ENCODE measurements at places on chromosomes 2 and 18. TPM values are rescaled to one million over a fixed set of nuclear protein-coding genes. Genes with fewer than 3 reads are reported as not detected.
A peak's percentile ranks its signal among the peaks of the same experiment; 100 is the strongest.

Gene KLHL14
- not detected for total RNA-seq

Gene ARMC9
- total RNA-seq, result 0.50 TPM

- no peak for DNase-seq
These were observed 129.8 kb upstream of the LMAN1 start for GRCh38 chr18:59488899-59489298.

Gene KIAA1328
- 8.6 TPM for total RNA-seq

- no peak for DNase-seq
These were observed 3.0 kb downstream of the RFTN2 start for GRCh38 chr2:197672371-197672893.

DNA sequence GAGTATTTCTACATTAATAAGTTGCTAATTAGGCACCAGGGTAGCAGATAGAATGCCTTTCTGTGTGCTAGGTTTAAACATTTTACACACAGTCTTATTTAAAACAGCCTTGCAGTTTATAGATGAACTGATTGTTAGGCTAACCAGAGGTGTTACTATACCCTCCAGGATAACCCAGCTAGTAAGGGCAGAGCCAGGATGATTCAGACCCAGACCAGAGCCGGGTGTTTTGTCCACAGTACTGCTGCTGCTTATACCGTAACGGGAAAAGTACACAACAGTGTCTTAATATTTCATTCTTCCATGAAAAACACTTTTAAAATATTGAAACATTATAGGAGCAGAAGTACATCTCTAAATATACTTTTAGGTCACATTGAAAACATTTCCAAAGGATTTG, 82.7 kb downstream of the MALT1 start:
- no peak for DNase-seq

DNA sequence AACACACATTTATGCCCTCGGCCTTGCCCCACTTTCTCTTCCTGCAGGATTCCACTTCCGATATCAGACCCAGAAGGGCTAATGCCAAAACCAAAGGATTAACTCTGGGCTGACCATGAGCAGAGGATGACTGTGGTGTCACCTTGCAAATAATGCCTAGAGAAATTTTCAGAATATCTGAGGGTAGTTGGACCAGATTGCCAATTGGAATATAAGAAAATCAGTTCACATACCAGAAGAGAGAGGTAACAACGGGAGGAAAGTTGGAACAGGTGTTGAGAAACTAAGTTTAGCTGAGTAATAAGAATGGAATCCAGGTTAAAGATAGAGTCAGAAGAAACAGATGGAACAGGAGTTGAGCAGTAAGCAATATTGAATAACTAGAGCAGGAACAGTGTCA, 232.7 kb upstream of the UBE2E3 start:
- no peak for DNase-seq

Gene BMP10
- total RNA-seq, result not detected

Gene GTF2A1L
- total RNA-seq, result not detected

DNA sequence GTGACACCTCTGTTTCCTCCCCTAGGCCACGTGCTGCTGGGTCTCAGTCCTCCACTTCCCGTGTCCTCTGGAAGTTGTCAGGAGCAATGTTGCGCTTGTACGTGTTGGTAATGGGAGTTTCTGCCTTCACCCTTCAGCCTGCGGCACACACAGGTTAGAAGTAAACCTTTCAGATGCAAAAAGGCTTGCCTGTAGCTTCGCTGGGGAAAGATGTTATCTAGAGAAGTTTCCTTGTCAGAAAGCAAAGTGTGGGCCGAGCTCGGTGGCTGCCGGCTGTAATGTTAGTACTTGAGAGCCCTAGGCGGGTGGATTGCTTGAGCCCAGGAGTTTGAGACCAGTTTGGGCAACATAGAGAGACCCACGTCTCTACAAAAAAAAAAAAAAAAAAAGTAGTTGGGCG, 16.7 kb downstream of the IL1R2 start:
- no peak for DNase-seq

Gene TUBA3E
- total RNA-seq, result not detected

Gene PPM1B
- total RNA-seq, result 60.9 TPM

Gene MTCL1
- 0.75 TPM for total RNA-seq

DNA sequence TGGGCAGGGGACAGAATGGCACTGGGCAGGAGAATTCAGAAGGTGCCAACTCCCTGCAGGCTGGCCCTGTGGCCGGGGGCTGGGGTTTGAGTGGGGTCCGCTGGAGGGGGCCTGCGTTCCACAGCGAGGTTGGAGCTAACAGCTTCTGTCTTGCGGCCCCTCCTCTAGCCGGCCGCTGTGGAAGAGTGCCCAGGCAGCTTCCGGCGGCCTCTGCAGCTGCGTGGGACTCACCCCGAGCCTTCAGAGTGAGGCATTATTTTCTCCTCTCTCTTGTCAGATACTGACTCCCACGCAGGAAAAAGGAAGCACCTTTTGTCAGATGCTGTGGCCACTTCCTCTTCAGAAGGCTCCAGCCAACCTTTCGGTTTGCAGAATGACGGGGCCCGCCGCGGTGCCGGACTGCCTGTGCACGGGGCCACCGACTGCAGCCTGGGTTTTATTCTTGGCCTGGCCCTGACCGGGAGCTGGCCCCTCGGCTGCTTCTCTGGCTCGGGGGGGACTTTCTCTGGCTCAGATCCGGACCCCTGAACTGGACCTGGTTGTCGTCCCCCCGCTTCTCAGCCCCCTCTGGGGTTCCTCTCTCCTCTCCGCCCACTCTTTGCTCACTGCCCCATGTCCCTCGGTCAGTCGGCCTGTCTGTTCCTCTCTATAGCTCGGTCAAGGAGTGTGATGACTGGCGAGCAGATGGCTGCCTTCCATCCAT, 40.1 kb downstream of the ARHGAP25 start:
- DNase-seq, result peak; percentile 77

GRCh38 chr18:34659579-34660517, 50.2 kb upstream of the DTNA start:
- DNase-seq, result no peak

- DNase-seq, result no peak
These were observed 68.0 kb downstream of the SERPINB8 start for GRCh38 chr18:64037812-64038414.

- no peak for DNase-seq
These were observed 11.6 kb upstream of the ACKR3 start for GRCh38 chr2:236558036-236558435.

DNA sequence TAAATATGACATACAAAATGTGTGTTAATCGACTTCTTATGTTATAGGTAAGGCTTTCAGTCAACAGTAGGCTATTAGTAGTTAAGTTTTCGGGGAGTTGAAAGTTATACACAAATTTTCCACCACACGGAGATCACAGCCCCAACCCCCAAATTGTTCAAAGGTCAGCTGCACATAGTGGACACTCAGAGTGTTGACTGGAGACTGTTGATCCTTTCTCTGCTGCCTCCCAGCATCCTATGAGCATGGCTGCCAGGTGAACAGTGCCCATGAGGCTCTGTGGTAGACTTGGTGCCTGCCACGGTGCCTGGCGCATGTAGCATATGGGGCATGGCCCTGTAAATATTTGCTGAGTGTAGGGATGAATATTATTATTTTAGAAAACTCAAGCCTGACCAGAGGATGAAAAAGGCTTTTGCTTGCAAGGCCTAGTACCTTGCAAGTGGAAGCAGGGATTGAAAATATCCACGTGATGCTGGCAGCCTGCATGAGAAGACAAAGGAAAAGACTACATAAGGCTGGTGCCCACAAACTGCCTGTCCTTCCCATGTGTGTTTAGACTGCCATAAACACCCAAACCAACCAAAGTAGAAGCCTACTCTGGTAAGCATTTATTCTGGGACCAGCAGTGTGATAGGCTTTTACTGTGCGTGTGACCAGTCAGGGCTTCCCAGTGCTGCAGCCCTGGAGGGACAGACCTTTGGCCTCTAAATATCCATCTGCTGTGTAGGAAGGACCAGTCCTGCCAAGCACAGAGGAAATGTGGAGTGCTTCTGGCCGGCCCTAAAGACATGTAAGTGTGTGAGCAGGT, 226.1 kb downstream of the LDLRAD4 start:
- no peak for DNase-seq

- no peak for DNase-seq
These were observed 207.4 kb downstream of the TMEM247 start for GRCh38 chr2:46686811-46687210.

DNA sequence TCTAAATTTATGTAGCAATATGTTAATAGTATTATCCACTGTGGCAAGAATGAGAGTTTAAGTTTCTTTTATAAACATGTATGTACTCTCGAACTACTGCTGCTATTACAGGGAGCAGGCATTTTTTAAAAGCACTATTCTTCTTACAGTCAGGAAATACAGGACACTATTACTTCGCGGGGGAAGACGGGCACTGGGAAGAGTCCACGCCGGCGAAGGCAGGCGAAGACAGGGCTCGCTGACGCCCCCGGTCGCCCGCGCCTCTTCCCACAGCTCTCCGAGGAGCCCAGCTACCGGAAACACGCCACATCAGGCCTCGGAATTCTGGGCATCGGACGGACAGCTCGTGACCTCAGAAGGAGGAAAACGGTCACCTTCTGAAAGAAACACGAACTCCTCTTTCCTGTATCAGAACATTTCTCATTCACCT, 90.2 kb downstream of the FAM161A start:
- DNase-seq, result no peak

DNA sequence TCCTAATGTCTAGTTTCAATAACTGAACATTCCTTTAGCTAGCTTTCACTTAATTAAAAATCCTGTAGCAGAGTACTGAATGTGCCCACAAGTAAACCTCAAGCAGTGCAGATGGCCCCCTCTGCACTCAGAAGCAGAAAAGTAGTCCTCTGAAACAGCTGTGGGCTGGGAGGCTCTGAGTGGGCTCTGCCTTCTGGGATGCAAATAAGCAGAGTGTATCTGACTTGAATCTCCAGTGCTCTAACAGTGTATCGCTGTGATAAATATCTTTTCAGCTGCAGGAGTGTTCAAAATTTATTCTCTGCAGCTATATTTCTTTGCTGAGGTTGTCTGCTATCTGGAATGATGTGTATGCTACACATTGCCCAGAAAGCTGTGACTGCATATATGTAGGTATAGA, 44.8 kb upstream of the SYT4 start:
- no peak for DNase-seq

- no peak for DNase-seq
These were observed 5.7 kb upstream of the STRN start for GRCh38 chr2:36971990-36972389.

GRCh38 chr18:30999887-31000628, 42.5 kb downstream of the DSC3 start:
- DNase-seq, result no peak

DNA sequence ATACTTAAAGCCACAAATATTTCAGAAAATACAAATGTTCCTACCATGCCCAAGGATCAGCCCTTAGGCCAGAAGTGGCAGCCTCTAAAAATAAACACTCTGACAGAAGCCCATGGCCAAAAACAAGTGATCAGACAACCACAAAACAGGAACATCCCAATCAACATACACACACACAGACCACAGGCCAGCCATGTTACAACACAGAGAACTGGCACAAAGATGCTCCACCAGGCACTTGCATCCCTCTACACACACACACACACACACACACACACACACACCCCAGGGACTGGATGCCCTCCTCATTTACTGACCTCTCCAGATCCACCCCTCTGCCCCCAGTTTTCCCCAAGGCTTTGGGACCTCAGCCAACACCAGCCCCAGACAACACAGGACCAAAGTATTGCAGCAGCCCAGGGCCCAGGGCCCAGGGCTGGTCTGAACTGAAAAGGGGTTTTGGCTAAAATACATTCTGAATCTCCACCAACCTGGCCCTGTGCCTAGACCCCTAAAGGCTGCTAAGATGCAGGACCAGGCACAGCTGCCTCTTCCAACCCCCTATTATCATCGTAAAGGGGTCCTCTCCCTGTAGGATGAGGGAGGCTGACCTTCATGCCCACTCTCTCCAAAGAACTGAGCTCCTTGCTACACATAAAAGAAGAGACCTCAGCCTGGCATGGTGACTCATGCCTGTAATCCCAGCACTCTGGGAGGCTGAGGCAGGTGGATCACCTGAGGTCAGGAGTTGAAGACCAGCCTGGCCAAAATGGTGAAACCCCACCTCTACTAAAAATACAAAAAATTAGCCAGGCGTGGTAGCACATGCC, 151.4 kb downstream of the TNS1 start:
- no peak for DNase-seq
